ENCODE measurements at places on chromosomes 2 and 18. TPM values are rescaled to one million over a fixed set of nuclear protein-coding genes. Genes with fewer than 3 reads are reported as not detected.

RAX gene
- not detected for total RNA-seq

PGAP1 gene
- total RNA-seq: 27.1 TPM

CAMKMT gene
- total RNA-seq: 13.1 TPM

PLCL1 gene
- total RNA-seq: 0.45 TPM

CRYGC gene
- not detected for total RNA-seq

PTH2R gene
- 0.07 TPM for total RNA-seq

ARL5A gene
- total RNA-seq: 77.5 TPM

IMMT gene
- total RNA-seq: 181 TPM

DYNC1I2 gene
- total RNA-seq: 55.1 TPM

SERPINB13 gene
- total RNA-seq: not detected

SERPINB5 gene
- not detected for total RNA-seq

KIF1A gene
- total RNA-seq: 0.47 TPM

ACTG2 gene
- not detected for total RNA-seq

GLI2 gene
- total RNA-seq: 0.14 TPM

MROH2A gene
- total RNA-seq: not detected

ASB18 gene
- total RNA-seq: not detected

BARD1 gene
- total RNA-seq: 34.3 TPM

PMAIP1 gene
- total RNA-seq: 54.6 TPM

FAM237A gene
- total RNA-seq: not detected

TNFAIP6 gene
- total RNA-seq: not detected

ALPP gene
- total RNA-seq: not detected

LONRF2 gene
- 0.23 TPM for total RNA-seq

ATP6V1B1 gene
- total RNA-seq: not detected

LOXL3 gene
- total RNA-seq: 1.5 TPM

NT5DC4 gene
- not detected for total RNA-seq

LAMA1 gene
- total RNA-seq: not detected

TNS1 gene
- total RNA-seq: 1.3 TPM

IFIH1 gene
- total RNA-seq: 26.3 TPM

FAM110C gene
- total RNA-seq: 0.47 TPM

CD8B2 gene
- total RNA-seq: 0.09 TPM

RAB11FIP5 gene
- 13.4 TPM for total RNA-seq

CD226 gene
- 121 TPM for total RNA-seq

CRYGD gene
- total RNA-seq: not detected

HOXD13 gene
- total RNA-seq: not detected

CCDC102B gene
- 1.1 TPM for total RNA-seq

LYPD1 gene
- not detected for total RNA-seq
